Activated T-cell treated with anti-CD3 and anti-CD28 coated beads for 4 hours (primary cell): ENCODE measurements at places on chromosomes 5 and 9.

- DNase-seq, result no peak
These were observed 34.8 kb upstream of the NEURL1B start for GRCh38 chr5:172606156-172606785.

DNA sequence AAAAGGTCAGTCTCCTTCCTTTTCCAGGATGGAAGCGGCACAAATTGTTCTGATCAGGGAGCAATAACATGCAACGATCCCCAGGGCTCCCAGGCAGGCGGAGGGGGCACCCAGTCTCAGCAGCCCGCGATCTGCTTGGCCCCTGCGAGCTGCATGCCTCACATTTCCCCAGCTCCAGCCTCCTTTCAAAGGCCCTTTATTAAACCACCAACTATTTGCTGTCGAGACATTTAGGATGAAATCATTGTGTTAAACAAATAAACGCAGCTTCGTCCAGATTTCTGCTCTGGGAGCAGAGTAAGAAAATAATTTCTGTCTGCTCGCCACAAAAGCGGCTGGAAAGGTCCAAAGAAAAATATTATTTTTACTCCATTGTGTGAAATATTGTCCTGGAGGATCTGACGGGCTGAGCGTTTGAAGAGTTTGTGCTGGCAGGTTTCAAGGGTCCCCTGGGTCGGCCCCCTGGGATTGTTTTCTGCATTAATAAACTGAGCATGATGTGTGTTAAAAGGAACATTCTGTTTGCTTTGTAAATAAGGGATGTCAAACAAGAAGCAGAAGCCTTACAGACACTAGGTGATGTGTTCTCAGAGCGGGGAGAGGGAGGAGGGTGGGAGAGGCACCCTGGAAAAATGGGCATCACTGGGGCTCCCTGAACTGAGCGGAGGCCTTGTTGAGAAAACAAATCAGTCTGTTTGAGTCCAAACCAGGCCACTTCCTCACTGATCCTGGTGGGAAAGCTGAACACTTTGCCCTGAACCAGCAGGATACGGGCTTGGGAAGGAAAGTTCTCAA is 110.1 kb downstream of the FOXD1 start:
- DNase-seq, result no peak

DNA sequence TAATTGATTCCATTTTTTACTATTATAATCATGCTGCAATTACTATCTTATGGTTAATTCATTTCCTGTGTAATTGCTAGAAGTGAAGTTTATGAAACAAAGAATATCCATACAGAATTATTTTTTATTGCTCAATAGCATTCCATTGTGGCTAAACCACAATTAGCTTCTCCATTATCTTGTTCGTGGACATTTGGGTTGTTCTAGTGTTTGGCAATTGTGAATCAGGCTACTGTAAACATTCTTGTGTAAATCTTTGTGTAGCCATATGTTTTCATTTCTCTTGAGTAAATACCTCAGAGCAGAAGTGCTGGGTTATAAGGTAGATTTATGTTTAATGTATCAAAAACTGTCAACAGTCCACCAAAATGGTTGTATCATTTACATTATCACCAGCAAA is 341.1 kb downstream of the MAT2B start:
- DNase-seq, result no peak

GRCh38 chr5:154937186-154937717 is 759 bp downstream of the GEMIN5 start:
- DNase-seq, result no peak

DNA sequence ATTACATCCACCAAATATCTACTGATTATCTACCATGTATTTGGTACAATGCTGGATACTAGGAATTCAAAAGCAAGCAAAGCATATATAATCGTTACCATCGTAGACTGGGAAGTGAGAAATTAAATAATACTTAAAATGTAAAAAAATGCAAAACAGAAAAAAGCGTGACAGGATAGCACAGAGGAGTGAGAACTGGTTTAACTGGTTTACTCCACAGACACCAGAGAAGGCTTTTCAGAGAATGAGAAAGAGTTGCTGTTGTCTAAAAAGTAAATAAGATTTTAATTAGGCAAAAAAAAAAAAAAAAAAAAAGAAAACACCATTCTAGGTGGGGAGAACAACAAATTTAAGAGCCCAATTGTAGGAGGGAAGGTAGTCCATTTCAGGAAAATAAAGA is 657.9 kb upstream of the ST8SIA4 start:
- no peak for DNase-seq

GRCh38 chr9:33046061-33046460 is 21.0 kb downstream of the DNAJA1 start:
- no peak for DNase-seq

DNA sequence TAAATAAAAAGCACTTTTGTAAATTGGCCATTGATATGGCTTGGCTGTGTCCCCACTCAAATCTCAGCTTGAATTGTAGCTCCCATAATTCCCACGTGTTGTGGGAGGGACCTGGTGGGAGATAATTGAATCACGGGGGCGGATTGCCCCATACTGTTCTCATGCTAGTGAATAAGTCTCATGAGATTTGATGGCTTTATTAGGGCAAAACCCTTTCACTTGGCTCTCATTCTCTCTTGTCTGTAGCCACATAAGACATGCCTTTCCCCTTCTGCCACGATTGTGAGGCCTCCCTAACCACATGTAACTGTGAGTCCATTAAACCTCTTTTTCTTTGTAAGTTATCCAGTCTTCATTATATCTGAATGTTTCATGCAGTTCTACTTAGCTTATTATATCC is 153.2 kb downstream of the TARS1 start:
- DNase-seq, result no peak

- no peak for DNase-seq
These were observed 160.7 kb upstream of the TRPC7 start for GRCh38 chr5:136526021-136526420.

DNA sequence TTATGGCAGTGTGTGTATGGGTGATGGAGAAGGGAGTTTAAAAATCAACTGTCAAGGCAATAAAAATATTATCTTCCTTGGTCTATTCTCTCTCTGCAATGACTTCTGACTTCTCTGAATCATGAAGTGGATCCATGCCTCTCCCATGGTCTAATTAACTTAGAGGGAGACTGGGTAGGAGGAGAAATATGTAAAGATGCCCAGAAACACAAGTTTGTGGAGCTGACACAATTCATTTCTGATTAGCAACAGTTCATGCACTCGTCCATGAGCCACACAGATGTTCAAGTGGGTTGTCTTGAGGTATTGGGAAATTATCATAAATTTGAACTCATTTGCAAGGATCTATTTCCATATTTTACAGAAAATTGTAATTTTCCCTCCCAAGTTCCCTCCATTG is 38.1 kb downstream of the INSYN2B start:
- no peak for DNase-seq

GRCh38 chr9:68648971-68649370 is 56.1 kb upstream of the PIP5K1B start:
- DNase-seq, result no peak

DNA sequence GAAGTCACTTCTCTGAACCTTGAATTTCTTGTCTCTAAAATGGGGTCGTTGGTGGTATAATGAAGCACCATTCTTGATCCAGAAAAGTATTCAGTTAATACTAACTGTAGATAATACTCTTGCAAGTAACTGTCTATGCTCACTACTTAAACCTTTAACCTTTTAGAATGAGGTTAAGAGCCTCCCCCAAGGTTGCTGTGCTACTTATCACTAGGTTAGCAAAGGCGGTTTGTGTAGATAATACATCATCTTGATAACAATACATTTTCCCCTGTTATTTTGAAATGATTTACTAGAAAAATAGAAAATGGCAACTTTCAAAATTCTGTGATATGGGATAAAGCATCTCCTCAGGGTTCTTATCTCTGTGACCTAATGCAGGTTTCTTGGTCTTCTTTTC is 12.6 kb downstream of the MAP3K1 start:
- no peak for DNase-seq

DNA sequence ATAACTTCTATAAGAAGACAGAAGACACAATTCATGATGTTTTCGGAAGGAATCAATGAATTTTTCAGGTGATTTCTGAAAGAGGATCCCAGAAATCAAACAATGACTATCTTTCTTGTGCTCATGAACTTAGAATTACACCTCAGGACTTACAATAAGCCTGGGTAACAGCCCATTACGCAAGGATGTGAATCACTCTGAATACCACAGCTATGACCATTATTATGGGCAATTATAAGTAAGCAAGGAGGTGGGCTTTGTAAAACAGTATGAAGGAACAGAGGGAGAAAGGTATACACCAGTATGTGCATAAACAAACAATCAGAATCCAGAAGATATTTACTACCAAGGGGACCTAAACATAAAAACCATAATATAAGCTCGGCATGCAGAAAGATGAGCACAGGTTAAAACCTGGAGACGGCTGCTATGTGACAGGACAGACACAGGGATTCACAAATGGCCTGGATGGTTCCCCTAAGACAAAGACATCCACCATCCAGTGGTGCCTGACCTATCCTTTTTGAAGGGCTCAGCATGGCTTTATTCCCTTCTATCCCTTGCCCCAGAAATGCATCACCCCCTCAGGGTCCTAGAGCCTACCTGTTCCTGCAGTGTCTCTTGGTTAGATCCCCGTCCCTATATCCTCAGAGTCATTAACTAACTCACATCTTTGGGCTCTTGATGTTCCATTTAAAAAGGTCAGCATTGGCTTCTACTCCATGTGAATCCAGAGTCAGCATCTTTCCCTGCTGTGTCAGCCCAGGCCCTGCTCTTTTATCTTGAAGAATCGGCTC is 21.8 kb upstream of the PPP2CA start:
- DNase-seq, result no peak

DNA sequence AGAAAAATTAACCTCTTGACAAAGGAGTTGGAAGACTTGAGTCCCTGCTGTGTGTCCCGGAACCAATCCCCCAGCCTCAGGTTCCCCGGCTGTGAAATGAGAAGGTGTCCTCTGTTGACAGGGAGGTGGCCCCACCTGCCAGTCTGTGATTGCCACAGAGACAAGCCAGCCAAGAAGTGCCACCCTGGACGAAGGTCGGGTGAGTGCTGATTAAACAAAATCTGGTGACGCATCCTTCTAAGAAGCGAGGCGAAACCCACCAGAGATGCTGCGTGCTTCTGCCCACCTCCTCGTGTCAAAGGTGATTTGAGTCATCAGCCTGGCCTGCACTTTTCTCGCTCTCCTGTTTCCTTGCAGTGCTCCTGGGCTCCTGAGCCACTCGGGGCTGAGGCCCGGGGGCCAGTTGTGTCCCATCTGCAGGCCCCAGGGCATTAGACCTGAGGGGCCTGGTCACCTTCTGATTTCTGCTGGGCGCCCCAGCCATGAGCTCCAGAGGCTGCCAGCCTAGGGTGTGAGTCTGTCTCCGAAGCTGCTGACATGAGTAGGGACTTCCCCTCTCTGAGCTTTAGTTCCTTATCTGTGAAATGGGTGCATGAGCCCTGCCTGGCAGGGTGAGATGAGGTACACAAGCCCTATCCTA is 28.7 kb downstream of the NEK6 start:
- peak; percentile 29 for DNase-seq

- DNase-seq, result no peak
These were observed 30.2 kb upstream of the HSPA9 start for GRCh38 chr5:138605254-138605972.

GRCh38 chr5:172830876-172831662 is 3.0 kb upstream of the ERGIC1 start:
- no peak for DNase-seq

DNA sequence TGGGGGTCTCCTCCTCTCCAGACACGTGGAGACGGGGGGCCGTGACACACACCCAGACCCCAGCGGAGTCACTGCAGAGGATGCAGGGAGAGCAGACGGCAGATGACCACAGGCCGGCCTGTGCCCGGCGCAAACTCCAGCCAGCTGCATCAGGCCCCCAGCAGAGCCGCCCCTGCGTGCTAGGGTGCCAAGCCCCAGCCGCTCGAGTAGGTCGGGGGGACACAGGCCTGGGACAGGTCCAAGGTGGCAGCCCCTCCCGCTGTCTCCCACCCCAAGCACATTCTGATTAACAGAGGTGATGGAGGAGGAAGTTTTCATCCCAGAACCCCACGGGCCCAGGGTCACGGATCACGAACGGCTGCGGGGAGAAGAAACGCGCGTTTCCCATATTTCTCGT is 14.4 kb downstream of the NACC2 start:
- no peak for DNase-seq

DNA sequence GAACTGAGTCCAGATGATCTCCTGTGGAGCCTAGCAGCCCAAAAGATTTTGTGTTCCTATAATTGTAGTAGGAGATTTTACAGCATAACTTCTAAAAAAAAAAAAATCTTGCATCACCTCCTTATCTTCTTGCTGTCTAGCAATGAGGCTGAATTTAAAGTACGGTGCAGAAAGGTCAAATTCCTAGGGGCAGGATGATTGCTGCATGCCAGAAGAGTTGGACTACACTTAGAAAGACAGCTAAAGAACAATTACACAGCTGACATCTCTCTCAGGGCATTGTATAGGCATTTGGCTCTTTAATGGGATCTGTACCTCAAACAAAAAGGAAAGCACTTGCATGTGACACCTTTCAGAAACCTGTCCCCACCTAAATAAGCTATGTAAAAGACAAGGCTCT is 443.2 kb downstream of the HCN1 start:
- DNase-seq, result no peak

- no peak for DNase-seq
These were observed 3.3 kb downstream of the PRELID1 start for GRCh38 chr5:177306674-177307543.
